Stimulated activated CD8-positive, alpha-beta memory T cell treated with anti-CD3 and anti-CD28 coated beads, Interleukin-7, amount 100 ng/mL, for 48 hours (primary cell): ENCODE measurements at places on chromosomes 1 and 21.

- no peak for DNase-seq
These were observed 655.5 kb downstream of the KIF26B start for GRCh38 chr1:245810181-245810769.

DNA sequence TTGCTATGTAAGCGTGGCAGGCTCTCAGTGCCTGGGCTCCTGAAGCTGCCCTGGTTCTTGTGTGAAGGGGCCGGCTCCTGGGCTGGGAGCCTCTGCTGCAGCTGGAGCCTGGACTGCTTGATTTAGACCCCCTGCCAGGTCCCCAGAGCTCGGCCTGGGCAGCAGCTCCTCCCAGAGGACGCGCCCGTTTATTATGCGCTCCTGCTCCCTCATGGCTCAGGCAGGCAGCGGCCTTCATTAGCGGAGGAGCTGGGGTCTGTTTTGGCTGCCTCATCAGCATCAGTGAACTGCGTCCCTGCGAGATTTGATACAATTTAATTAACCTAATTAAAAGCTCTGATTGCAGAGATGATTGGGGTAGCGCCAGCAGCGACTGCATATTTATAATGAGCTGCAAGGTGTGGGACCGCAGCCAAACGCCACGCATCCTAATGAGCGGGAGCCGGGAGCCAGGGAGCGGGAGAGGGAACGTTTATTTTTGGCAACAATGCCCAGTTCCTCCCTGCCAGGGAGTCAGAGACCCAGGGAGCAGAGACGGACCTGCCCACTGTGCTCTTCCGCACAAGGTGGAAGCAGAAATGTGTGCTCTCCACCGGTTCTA is 16.6 kb downstream of the UTP11 start:
- no peak for DNase-seq

- no peak for DNase-seq
These were observed 249.9 kb downstream of the LRRIQ3 start for GRCh38 chr1:73948055-73948454.

DNA sequence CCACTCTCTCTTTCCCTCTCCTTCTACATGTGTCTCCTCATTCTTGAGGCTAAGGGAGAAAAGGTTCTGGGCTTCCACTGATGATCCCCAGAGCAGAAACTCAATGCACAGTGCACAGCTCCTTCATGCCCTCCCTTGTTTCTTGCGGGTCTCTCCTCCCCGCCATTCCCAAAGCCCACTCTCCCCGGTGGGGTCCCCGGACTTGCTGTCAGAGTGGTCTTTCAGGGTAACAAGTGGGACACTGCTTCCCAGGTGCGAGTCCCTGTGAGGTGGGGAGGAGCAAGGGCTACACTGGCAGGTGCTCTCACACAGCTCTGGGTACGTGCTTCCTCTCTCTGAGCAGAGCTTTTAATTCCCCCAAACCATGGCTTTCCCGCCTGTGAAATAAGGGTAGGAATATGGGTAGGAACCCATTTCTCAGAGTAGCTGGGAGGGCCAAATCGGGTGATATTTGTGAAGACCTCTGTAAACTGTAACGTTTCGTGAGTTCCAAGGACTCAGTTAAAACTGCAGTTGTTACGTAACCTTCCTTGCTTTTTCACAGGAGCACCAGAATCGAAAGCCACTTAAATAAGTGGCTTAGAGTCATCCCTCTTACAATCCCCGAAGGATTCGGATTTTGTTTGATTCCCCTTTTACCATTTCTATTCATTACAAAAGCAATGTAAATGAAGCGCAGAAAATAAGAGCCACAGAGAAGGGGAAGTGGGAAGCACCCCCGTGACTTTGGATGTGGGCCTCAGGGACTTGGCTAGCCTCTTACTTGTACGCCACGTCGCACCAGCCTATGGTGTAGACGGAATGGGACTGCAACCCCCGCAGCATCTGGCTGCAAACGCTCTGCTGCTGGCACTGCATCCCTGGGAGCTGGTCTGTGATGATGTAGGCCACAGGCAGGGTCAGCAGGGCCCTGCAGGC is 6.2 kb downstream of the PGLYRP3 start:
- no peak for DNase-seq

DNA sequence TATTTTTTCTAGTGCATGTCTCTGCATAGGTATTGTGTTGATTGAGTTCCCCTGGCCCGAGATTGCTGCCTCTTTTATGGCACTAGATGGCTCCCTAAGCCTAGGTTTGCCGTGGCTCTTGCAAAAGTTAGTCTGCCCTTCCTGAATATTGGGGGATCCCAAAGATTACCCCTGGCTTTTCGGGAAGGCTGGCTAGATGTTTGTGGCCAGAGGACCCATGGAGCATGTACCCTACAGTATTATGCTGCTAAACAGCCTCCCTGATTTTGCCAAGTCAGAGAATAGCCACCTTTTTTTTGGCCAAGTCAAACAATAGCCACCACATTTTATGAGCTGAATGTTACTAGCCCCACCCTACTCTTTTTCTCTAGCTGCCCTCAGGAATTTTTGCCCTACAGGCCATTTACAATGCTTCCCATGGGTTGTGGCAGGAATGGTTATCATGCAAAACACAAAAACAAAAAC is 343.2 kb downstream of the OLFM3 start:
- DNase-seq, result no peak

- DNase-seq, result no peak
These were observed 39.0 kb downstream of the APP start for GRCh38 chr21:26131554-26131953.

DNA sequence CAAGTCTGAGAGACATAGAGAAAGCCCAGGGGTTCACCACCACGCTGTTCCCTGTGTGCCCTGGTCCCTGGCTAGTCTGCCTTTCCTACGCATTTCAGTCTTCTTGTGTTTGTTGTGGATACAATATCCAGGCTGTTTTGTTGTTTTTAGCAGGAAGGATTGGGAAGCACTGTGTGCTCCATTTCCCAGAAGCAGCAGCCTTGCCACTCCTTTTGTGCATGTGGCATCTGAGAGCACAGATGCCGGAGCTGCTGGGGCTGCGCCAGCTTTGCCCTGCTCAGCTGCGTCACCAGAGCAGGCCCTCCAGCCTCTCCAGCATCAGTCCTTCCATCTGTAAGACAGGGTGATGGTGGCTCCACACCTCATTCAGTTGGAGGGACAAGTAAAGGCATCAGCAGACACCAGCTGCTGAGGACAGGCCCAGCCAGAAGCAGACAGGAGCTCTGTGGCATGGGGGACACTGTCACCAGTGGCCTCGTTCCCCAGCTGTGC is 94.4 kb upstream of the COL6A1 start:
- no peak for DNase-seq

GRCh38 chr1:154290921-154291320 is 18.5 kb downstream of the HAX1 start:
- DNase-seq, result no peak
